Kidney tubule cell (primary cell): ENCODE measurements at places on chromosomes 16 and 17.
A peak's percentile ranks its signal among the peaks of the same experiment; 100 is the strongest.

GRCh38 chr17:77273397-77274085 lies 132.8 kb downstream of the SEC14L1 start:
- peak; percentile 49 for DNase-seq

- DNase-seq, result no peak
These were observed 9.3 kb upstream of the CDK3 start for GRCh38 chr17:75991396-75991795.

- DNase-seq, result peak; percentile 77
These were observed 32.0 kb upstream of the PLLP start for GRCh38 chr16:57316390-57317017.

DNA sequence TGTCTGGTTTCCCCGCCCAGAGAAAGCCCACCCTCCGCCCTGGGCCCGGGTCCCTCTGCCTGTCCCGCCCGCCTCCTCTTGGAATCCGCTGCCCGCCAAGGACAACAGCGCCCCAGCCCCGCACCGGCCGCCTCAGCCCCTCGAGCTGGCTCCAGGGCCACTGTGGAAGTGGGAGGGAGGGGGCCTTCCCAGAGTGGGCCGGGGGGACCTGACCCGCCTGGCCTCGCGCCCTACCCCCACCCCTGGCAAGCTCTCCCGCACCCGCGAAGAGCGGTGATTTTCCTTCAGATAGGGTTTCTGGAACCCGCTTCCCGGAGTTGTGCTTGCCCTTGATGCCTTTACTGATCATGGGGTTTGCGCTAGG lies 2.3 kb upstream of the CBX8 start:
- no peak for DNase-seq

DNA sequence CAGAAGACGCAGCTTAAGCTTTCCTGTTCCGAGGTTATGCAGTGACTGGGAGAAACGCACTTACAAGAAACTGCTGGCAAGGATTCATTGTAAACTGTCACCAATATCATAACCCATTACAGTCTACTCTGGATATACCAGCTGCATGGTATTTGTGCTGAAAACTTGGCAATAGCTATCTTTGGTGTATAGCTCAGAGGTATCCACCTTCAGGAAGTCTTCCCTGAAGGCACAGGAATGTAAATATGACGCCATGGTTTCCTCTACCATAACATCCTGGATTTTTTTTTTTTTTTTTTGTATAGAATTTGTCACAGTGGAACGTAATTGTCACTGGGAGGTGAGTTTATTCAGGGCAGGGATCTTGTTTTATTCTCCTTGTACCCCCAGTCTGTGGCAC lies 406.2 kb downstream of the GRIN2A start:
- no peak for DNase-seq
